Testis (tissue), 5 donors: ENCODE measurements at places on chromosomes 4 and X. TPM values are rescaled to one million over a fixed set of nuclear protein-coding genes. Genes with fewer than 3 reads are reported as not detected.

The SPATA4 gene
- 61.5 TPM for total RNA-seq

The VSIG1 gene
- 333 TPM for total RNA-seq

The RAB28 gene
- total RNA-seq, result 30.2 TPM

The GPRASP2 gene
- 12.8 TPM for total RNA-seq

DNA sequence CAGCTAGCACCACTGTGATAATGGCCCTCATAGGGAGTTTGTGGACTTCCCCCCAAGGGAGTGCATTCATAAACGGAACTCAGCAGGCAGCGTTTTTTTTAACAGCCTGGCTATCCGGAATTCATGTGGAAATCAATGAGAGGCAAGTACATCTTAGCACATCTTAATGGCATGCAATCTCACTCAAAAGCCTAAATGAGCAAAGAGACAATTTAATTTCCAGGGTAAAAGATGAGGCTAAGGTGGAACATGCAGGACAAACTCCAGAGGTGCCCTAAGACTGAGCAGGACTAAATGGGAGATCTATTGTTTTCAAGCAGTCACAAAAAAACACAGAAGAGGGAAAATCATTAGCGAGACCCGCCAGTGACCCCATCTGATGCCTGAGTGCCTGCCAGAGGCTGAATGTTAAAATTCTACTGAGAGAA lies 243.5 kb upstream of the KCNIP4 start:
- no peak overlapping the region for H3K27ac ChIP-seq
- no peaks in the 10 kb centered on the region for H3K4me1 ChIP-seq
- no peak overlapping the region for H3K4me3 ChIP-seq
- no peaks in the 10 kb centered on the region for H3K36me3 ChIP-seq
- no peak for DNase-seq

- no peak for DNase-seq
- no peaks in the 10 kb centered on the region for H3K27me3 ChIP-seq
- H3K4me1 ChIP-seq, result peaks cover 11% of the 10 kb centered on the region
- no peak overlapping the region for H3K27ac ChIP-seq
- H3K4me3 ChIP-seq, result no peak overlapping the region
- no peaks in the 10 kb centered on the region for H3K36me3 ChIP-seq
Measured at GRCh38 chr4:10535912-10536311, 78.7 kb upstream of the ZNF518B start.

- no peaks in the 10 kb centered on the region for H3K36me3 ChIP-seq
- DNase-seq, result no peak
- no peaks in the 10 kb centered on the region for H3K4me1 ChIP-seq
- no peak overlapping the region for H3K4me3 ChIP-seq
- no peaks in the 10 kb centered on the region for H3K27me3 ChIP-seq
Measured at GRCh38 chrX:105210258-105210657, 10.2 kb downstream of the TEX13A start.

DNA sequence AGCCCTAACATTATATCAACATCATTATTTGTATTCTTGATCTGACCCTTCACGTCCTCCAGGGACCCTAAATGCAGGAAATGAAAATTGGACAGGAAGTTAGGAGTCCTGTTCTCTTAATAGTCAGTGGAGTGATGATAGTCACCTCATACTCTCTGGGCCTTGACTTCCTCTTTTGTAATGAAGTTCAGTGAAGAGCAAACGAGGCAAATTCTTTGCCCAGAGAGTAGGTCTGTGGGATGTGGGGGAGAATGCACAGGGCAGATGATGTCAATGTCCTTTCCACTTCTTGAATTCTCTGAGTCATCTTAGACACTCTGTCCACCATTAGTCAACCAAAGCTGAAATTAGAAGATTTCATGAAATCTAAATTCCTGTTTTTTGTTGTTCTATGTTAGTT lies 17.1 kb upstream of the GPRIN3 start:
- peak; percentile 19 for DNase-seq
- peak overlapping the region; percentile 64 for H3K27ac ChIP-seq
- no peak overlapping the region for H3K4me3 ChIP-seq
- H3K27me3 ChIP-seq, result no peaks in the 10 kb centered on the region
- H3K4me1 ChIP-seq, result no peaks in the 10 kb centered on the region

DNA sequence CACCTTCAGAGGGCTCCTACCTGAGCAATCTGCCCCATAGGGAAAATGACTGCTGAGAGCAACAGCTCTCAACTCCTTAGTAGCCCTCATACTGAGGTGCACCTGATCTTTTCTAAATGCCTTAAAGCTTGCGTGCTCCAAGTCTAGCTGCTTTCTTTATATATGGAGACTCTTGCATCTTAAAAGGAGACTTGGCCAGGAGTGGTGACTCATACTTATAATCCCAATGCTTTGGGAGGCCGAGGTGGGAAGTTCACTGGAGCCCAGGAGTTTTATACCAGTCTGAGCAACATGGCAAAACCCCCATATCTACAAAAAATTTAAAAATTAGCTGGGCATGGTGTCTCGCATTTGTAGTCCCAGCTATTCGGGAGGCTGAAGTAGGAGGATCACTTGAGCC lies 78.1 kb upstream of the TRIM2 start:
- H3K4me3 ChIP-seq, result no peak overlapping the region
- H3K4me1 ChIP-seq, result no peaks in the 10 kb centered on the region
- DNase-seq, result no peak
- no peaks in the 10 kb centered on the region for H3K36me3 ChIP-seq

GRCh38 chr4:101357751-101358150 lies 10.4 kb upstream of the PPP3CA start:
- H3K4me1 ChIP-seq, result no peaks in the 10 kb centered on the region
- no peaks in the 10 kb centered on the region for H3K27me3 ChIP-seq
- H3K36me3 ChIP-seq, result no peaks in the 10 kb centered on the region
- no peak for DNase-seq
- no peak overlapping the region for H3K4me3 ChIP-seq

DNA sequence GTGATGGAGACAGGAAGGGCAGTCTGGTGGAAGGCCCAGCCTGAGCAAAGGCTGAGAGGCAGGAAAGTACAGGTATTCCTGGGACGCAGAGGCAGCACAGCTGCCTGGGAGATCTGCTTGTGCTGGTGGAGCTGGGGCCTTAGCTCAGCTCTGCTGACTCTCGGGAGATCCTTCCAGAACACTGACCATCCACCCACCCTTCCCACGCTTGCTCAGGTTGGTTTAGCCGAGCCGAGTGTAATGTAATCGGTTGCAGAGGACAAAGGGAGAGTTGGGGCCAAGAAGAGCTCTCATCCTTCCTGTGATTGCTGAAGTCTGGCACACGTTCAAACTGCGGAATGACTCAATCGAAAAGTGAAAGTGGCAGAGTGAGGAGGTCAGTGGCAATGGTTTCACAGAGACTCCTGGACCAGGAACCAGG lies 43.1 kb upstream of the GPR78 start:
- no peak overlapping the region for H3K27ac ChIP-seq
- peak; percentile 76 for DNase-seq
- H3K36me3 ChIP-seq, result no peaks in the 10 kb centered on the region
- no peaks in the 10 kb centered on the region for H3K27me3 ChIP-seq
- peaks cover 7% of the 10 kb centered on the region for H3K4me1 ChIP-seq

DNA sequence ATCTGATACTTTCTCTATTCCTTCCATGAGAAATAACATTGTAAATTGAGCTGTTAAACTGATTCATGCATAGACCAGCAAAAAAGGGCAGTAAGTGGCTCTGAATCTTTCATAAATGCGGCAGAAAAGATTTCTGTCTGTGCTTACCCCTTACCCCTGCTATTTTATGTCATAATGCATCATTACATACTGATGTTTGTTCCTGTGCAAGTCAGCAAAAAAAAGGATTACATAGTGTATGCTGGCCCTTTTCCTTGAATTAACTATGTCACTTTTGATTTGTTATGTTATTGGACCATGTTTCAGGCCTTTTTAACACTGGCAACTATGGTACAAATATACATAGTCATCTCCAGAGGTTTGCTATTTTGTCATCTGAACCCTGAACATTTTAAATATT lies 2159.7 kb downstream of the PCDH7 start:
- H3K27ac ChIP-seq, result no peak overlapping the region
- no peaks in the 10 kb centered on the region for H3K27me3 ChIP-seq
- H3K36me3 ChIP-seq, result no peaks in the 10 kb centered on the region
- no peaks in the 10 kb centered on the region for H3K4me1 ChIP-seq
- no peak overlapping the region for H3K4me3 ChIP-seq

- no peaks in the 10 kb centered on the region for H3K27me3 ChIP-seq
- no peaks in the 10 kb centered on the region for H3K36me3 ChIP-seq
- H3K4me3 ChIP-seq, result no peak overlapping the region
- no peak for DNase-seq
- no peaks in the 10 kb centered on the region for H3K4me1 ChIP-seq
Measured at GRCh38 chr4:94448815-94449375, 2.8 kb upstream of the PDLIM5 start.

DNA sequence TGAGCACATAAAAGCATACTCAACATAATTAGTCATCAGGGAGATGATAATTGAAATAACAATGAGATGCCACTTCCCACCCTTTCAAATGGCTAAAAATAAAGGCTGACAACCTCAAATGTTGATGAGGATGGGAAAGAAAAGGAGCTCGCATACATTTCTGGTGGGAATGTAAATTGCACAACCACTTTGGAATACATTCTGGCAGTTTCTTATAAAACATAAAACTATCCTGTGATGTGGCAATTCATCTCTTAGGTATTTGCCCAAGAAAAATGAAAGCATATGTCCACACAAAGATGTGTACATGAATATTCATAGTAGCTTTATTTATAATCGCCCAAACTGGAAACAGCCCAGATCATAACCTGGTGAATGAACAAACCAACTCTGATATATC lies 687 bp upstream of the ZNF275 start:
- H3K36me3 ChIP-seq, result no peaks in the 10 kb centered on the region
- no peak for DNase-seq
- H3K4me3 ChIP-seq, result no peak overlapping the region
- H3K27me3 ChIP-seq, result no peaks in the 10 kb centered on the region
- no peak overlapping the region for H3K27ac ChIP-seq

GRCh38 chrX:74924449-74925224 lies 615 bp downstream of the NEXMIF start:
- peak; percentile 36 for DNase-seq
- no peaks in the 10 kb centered on the region for H3K27me3 ChIP-seq
- H3K27ac ChIP-seq, result peak overlapping the region; percentile 14
- no peaks in the 10 kb centered on the region for H3K4me1 ChIP-seq
- H3K36me3 ChIP-seq, result no peaks in the 10 kb centered on the region
